Right ventricle myocardium inferior (tissue), 1 donor: ENCODE measurements at places on chromosomes 2 and 18. TPM values are rescaled to one million over a fixed set of nuclear protein-coding genes. Genes with fewer than 3 reads are reported as not detected.
A peak's percentile ranks its signal among the peaks of the same experiment; 100 is the strongest.

DNA sequence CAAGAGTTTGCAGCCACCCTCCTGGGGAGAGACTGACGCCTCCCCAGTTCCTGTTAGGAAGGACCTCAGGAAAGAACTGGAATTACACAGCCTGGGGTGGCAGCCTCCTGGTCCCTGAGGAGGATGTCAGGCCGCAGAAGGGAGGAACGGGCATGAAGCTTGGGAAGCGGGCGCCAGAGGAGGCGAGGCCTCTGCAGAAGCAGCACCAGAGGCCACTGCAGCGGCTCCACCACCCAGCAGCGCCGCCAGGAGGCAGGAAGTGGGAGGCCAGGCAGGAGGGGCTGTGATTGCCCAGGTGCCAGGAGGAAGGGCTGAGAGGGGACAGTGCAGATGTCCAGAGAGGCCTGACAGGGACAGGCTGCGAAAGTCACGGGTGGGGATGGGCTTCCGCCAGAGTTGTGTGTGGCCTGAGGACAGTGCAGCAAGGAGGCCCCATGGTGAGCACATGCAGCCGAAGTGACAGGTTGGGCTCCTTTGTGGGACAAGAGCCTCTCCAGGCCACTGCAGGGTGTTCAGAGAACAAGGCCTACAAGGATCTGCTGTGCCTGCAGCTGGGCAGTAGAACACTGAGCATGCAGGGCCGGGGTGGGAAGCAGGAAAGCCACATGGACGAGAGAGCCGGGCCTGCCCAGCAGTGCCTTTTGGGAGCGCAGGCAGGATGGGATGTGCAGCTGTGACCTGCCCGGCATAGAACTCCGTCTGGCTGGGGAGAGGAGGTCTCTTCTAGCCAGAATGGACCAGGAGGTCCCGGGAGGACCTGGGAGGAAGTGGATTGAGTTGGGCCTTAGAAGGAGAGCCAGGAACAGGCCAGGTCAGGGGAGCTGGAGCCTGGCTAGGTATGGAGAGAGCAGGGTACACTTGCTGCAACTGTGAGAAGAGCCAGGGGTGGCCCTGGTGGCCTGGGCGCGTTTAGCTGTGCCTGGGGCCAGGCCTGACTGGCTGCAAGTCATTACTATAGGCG is 39.1 kb upstream of the ALPP start:
- DNase-seq = peak; percentile 26

DNA sequence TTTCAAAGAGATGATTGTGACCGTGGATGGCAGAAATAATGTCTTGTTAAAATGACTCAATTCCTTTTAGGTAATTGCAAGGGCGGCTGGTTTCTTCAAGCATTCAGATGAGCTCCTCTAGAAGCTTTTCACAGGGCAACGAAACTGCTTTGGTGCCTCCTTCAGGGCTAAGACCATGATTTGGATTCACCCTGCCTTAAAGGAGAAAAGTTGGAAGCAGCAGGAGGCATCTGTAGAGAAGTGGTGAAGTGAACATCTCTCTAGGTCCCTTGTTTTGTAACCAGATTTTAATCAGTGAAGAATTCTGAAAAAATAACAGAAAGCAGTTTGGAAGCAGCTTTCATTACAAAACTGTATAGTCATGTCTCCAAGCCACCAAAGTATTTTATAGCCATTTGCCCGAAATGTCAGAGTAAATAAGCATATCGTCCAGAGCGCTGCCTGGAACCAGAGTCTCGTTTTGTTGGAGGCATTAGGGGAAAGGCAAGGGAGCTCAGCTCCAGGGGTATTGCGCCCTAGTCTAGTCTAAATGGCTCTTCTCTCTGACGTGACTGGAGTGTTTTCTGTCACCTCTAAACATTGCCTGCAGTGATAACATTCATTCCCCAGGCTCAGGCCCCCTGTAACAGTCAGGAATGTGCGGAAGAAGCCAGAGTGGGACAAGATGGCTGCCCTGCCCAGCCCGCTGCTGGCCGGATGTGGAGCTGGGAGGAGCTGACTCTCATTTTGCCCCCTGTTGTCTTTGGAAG is 57.8 kb upstream of the ITGB6 start:
- DNase-seq = no peak

DNA sequence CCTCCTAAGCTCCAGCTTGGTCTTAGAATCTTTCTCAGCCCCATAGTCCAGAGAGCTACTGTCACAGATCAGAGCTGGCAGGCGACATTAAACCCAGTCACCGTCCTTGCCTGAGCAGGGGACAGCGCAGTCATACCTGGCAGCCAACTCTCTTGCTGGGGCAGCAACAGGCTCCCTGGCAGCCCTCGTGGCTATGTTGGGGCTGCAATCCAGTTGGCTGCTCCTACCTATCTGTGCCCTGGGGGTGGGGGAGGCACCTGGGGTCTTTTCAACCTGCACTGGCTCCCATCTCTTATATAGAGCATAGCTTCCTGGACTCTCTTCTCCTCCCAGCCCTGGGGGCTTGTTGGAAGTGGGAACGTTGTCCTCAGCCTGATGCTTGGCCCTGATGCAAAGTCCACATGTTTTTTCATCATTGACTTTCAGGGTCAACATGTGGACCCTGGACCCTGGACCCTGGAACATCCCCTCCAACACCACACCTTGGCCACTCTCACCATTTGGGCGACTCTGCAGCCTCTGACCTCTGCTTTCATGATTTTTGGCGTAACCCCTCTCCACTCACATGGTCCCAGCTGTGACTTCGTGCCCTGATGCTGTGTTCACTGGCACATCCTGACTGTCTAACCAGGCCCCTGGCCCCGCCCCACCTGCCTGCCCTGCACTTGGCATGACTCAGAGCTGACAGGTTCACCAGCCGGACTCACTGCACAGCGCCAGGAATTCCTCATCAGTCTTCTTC is 45.6 kb downstream of the ATOH8 start:
- DNase-seq = no peak

DNA sequence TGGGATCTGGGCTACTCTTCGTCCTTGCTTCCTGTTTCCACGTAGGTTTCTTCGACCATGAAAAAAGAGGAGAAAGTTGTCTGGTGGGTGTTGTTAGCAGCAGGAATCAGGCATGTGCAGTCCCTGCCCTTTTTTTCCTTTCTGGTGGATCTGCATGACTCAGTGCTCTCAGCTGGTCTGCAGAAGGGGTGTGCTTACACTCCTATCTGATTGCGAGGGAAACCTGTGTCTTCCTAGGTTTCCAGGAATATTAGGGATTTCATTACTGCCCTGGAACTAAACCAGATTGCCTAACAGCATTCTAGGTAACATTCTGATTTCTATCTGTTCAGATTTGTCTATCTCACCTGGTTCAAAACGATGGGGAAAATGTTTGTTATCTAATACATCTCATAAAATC is 174.3 kb downstream of the CCDC102B start:
- DNase-seq = no peak

GRCh38 chr2:205732314-205732713 is 50.0 kb downstream of the NRP2 start:
- no peak for DNase-seq

GRCh38 chr2:127104881-127105655 is 1.9 kb downstream of the BIN1 start:
- DNase-seq = peak; percentile 56

DNA sequence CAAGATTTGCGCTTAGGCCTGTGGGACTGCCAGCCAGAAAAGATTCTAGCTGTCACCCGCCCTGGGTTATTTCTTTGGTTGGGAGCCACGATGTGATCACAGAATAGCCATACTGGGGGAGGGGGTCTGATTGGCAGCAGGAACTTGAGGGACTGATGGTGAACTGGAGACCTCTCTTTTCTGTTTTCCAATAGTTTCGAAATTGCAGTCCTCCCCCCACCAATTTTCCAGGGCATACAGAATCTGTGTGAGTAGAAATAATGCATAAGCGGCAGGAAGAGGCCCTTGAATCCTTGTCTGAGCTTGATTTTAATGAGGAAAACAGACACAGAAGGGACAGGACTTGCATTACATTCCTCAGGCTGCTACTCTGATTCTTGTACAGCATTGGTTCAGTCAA is 2.2 kb upstream of the POLR2D start:
- DNase-seq = no peak

- DNase-seq = no peak
These were observed 41.9 kb downstream of the ALK start for GRCh38 chr2:29879456-29879855.

ERFE gene
- 0.51 TPM for total RNA-seq

NEURL3 gene
- total RNA-seq = 0.14 TPM

KCNG2 gene
- not detected for total RNA-seq

OXER1 gene
- total RNA-seq = 0.43 TPM

SCN3A gene
- 0.95 TPM for total RNA-seq

C2orf42 gene
- total RNA-seq = 14.1 TPM

CFC1 gene
- total RNA-seq = not detected

DSG2 gene
- 35.7 TPM for total RNA-seq

FAM237A gene
- 1.2 TPM for total RNA-seq
